Fibroblast of gingiva (primary cell): ENCODE measurements at places on chromosomes 7 and 10.
A peak's percentile ranks its signal among the peaks of the same experiment; 100 is the strongest.

DNA sequence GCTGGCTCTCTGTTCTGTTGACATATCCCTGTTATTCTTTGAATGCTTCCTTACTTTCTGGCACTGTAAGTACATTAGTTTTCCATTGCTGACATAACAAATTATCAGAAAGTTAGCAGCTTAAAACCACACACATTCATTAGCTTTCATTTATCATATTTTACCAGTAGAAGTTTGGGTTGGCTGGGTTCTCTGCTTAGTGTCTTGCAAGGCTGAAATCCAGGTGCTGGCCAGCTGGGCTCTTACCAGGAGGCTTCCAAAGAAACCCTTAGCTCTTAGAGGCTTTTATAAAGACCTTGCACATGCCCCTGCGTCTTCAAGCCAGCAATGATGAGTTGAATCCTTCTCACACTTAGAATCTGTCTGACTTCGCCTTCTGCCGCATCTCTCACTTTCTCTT is 160.6 kb downstream of the MLLT10 start:
- peak; percentile 8 for DNase-seq

DNA sequence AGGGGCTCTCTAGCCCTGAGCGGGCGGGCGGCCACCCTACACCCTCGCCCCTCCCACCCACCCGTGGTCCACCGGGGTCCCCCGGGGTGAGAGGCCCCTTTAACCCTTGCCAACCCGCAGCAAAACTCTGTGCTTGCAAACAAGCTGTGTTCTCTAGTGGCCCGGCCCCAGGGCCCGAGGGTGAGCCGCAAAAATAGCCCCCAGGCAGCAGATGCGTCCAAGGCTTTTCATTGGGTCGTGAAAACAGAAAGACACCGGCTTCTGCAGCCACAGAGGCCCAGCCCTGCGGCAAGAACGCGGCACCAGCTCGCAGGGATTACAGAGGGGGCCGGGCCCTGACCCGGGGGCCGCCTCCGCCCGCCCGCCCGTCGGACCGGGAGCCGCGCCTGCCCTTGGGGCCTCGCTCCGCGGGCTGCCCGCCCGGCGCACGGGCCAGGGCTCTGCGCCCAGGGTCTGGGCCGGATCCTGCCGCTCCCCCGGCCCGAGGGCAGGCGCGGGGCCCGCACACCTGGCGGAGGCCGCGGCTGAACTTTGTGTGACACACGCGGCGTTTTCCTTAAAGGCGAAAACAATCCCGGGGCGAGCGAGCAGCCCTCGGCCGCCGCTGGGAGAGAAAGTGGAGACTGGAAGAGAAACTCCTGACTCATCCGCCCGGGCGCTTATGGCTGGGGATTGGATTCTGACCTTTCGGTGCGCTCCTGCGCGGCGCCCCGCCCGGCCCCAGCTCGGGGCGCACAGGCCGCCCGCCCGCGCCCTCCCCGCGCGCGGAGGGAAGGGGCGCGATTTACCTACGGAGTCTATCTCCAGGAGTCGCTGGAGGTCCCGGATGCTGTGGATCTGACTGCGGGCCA is 2.8 kb downstream of the PDGFA start:
- DNase-seq, result peak; percentile 65

DNA sequence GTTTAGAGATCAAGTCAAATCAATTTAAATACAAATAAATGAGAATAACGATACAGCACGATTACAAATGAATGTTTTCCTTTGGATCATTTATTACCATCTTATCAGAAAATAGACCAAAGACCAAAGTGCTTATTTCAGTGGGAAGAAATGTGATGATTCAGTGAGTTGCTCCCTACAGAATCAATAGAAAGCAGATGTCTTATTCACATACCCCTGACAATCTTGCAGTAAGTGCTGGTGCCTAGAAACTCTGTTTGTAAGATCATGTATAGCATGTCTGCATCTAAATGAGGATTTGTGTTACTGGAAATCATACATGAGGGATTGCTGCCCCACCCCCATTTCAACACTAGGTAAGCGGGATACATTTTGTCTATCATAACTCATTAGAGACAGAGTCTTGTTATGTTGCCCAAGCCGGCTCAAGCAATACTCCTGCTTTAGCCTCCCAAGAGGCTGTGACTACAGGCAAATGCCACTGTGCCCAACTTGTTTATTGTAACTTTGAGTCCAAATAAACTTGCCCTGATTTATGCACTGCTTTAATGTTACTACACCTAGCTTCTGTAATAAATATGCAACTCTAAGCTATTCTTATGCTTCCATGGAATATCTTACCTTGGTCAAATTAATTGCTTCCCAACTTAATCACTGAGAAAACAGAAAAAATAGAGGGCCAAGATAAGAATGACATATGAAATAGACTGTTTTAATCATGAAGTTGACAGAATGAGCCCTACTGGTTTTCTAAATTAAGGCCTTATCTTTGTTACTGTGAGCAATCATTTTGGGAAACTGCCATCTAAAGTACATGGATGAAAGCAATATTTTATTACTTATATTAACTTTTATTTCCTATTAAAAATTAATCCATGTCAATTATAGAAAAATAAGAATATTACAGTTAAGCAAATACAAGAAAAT is 82.5 kb downstream of the AHR start:
- peak; percentile 40 for DNase-seq

DNA sequence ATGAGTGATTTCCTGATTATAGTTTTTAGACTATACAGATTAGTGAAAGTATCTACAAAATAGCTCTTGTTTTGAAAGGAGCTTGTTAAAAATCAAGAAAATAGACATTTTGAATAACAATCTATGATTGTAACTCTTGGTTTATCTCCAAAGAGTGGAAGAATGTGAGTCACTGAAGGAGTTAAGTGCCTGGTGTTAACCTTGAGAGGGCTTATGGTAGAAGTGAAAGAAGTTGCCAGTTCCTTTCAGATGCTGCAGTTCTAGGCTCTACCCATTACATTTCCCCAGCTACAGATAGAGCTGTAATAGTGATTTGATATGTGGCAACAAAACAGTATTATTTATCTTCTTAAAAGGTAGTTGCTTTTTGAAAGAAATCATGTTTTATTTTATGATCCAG is 12.7 kb downstream of the NRBF2 start:
- DNase-seq, result no peak

- peak; percentile 69 for DNase-seq
Measured at GRCh38 chr7:22443370-22444180, 56.4 kb downstream of the STEAP1B start.
